ENCODE measurements at places on chromosomes 13 and 19.

DNA sequence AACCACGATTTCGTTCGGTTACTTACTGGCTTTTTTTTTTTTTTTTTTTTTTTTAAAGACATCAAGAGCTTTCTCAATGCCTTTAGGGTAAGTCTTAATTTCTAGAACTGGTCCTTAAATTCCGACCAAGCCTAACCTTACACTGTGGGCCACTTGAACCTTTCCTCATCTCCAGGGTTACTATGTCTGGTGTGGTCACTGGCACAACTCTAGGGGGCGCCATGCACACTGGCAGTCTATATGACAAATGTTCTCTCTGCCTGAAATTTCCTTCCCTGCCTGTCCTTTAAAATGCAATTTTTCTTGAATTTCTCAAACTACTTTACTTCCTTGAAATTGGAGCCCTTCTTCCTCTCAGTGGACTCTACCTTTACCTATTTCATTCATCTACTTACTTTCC, 227.4 kb downstream of the KLF5 start:
- DNase-seq: no peak

- no peak for DNase-seq
Measured at GRCh38 chr19:55461974-55462626, 658 bp upstream of the ISOC2 start.

DNA sequence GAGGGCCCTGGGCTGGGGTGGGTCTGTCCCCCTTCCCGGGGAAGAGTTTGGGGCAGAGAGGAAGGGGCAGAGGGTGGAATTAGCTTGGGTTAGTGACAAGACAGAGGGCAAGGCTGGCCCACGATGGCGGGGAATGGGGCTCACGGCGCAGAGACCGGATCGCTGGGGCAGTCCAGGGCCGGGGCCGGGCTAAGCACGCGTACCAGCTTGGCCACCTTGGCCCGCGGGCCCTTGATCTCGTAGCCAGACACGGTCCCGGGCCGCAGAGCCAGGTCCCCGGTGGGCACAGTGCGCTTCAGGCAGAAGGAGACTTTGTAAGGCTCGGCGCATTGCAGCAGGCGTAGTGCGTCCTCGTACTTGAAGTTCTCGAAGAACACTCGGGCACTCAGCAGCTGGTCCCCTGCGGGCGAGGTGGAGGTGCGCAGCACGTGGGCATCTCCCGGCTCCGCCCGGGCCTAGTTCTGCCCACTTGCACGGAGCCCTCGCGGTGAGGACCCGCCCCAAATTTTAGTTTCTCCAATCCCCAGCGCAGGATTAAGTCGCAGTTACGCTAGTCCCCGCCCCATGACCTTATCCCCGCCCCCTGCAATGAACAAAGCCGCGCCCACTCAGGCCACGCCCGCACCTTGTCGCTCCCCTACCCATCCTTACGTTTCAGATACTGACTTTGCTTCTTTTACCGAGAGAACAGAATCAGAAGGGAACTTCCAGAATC, 8.6 kb upstream of the HIPK4 start:
- no peak for DNase-seq

- DNase-seq: no peak
Measured at GRCh38 chr19:50239921-50240590, 36.6 kb downstream of the MYH14 start.

GRCh38 chr13:46321494-46322225, 65.4 kb downstream of the RUBCNL start:
- DNase-seq: no peak

All from AG09309 (cell line).